ENCODE measurements at places on chromosomes 12 and 14.

- DNase-seq: no peak
These were observed 63.7 kb downstream of the SH2B3 start for GRCh38 chr12:111469401-111469800.

- DNase-seq: no peak
These were observed 38.8 kb upstream of the LRRC10 start for GRCh38 chr12:69649529-69649928.

DNA sequence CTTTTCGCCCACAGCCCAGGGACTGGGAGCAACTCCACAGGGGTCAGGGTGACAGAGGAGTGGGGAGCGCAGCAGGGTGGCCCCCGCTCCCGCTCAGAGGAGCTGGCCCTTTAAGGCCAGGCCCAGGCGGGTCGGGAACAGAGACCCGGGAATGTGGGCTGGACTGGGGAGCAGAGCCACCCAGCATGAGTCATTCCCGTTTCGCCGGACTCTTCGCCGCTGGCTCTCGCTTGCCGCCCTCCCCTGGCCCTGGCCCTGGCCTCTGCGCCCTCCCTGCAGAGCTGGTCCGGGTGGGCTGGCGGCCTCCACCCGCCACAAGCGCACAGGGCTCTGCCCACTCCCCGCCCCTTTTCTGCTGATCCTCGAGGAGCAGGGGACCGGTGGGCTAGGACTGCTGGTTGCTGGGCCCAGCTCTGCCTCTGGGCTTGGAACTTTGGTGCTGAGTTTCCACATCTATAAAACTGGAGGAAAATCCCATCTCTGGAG lies 92.8 kb downstream of the NINJ2 start:
- DNase-seq: peak; percentile 90

DNA sequence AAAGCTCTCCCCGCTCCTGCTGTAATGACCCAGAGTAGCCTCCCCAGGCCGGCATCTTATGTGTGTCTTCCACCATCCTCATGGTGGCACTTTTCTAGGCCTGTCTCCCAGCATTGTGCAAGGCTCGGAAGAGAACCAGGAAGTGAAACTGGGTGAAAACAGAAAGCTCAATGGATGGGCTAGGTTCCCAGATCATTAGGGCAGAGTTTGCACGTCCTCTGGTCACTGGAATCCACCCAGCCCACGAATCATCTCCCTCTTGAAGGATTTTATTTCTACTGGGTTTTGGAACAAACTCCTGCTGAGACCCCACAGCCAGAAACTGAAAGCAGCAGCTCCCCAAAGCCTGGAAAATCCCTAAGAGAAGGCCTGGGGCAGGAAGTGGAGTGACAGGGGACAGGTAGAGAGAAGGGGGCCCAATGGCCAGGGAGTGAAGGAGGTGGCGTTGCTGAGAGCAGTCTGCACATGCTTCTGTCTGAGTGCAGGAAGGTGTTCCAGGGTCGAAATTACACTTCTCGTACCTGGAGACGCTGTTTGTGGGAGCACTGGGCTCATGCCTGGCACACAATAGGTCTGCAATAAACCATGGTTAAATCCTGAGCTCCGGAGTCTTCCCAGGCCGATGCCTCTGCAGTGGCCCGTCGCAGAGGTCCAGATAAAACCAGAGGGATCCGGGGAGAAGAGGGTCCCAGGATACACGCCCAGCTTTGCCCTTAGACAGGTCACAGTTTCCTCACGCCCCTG lies 15.6 kb downstream of the ACVRL1 start:
- DNase-seq: no peak

- DNase-seq: no peak
These were observed 62.9 kb downstream of the GCH1 start for GRCh38 chr14:54839701-54840119.

DNA sequence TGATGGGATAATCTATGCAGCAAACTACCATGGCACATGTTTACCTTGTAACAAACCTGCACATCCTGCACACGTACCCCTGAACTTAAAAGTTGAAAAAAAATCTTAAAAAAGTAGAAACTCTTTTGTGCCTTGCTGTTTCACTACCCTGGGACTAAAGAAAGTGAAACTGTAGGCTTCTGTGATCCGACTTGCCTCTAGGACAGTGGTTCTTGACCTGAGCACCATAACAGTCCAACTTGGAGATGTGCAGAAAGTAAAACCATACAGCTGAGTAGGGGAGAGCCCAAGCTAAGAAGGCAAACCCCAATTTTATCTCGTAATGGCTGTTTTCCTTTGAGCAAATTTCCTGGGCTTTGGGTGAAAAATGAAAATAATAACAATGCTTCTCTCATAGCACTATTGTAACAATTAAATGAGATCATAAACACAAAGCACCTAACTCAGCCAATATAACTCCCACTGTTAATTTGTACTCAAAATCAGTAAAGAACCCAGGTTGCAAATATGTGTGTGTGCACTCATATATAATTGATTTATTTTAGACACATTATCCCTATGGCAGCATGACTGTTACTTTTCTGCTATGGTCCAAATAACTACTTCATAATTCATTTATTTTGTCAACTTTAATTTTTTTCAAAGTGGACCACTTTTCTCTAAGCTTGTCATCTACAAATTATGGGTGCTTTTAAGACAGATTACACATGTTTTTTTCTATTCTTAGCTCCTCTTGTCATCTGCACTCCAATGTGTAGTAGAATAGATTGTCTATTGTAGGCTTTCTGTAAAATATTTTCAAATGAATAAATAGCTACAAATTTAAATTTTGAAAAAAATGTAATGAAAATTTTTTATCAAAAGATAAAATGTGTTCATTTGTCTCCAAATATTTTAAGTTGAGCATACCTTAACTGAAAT lies 334.9 kb downstream of the BTG1 start:
- no peak for DNase-seq

- no peak for DNase-seq
These were observed 5.3 kb downstream of the SLC5A8 start for GRCh38 chr12:101204602-101205304.

DNA sequence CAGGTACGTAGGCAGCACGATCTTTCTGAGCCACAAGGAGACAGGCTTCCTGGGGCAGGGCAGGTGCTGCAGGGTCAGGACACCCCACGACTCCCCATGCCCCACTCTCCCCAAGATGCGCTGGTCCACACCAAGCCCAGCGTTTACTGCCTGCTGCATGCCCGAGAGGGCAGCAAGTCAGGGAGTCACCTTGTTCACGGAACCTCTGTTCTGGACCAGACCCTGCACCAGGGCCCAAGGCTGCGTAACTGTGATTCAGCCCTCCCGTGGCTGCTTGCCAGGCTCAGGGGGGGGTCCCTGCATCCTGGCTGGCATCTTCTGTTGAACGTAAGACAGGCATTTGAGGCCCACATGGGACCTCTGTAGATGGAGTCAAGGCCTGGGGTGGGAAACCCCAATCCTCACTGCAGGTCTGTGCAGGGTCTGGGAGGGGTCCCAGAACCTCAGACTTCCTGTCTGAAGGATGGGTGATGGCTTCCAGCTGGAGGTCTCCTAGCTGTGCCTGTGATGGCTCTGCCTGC lies 228.6 kb upstream of the RTL1 start:
- DNase-seq: no peak

- DNase-seq: no peak
These were observed 909.9 kb downstream of the NRXN3 start for GRCh38 chr14:79080040-79080439.

GRCh38 chr12:109680264-109681005 lies 33.2 kb upstream of the FAM222A start:
- no peak for DNase-seq

GRCh38 chr14:89252887-89253532 lies 164.0 kb downstream of the FOXN3 start:
- no peak for DNase-seq

DNA sequence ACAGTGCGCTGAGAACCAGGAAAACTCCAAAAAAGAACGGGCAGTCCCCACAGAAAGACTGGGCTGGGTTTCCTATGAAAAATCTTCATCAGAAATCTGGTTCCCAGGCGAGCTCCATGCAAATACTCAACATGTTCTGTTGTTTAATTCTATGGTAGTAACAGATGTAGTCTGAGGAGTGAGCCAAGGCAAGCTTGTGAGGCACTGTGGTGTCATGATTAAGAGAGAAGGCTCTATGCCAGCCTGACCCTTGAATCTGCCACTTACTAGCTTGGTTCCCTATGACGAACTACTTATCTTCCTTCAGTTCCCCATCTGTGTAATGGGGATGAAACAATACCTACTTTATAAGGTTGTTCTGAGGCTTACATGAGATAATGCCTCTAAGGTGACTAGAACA lies 10.7 kb downstream of the POMT2 start:
- DNase-seq: no peak

All from RWPE2 (cell line).